ENCODE measurements at places on chromosomes 5 and 9.

- no peak for DNase-seq
Observed at GRCh38 chr9:115498303-115498702, 380.3 kb upstream of the TNC start.

DNA sequence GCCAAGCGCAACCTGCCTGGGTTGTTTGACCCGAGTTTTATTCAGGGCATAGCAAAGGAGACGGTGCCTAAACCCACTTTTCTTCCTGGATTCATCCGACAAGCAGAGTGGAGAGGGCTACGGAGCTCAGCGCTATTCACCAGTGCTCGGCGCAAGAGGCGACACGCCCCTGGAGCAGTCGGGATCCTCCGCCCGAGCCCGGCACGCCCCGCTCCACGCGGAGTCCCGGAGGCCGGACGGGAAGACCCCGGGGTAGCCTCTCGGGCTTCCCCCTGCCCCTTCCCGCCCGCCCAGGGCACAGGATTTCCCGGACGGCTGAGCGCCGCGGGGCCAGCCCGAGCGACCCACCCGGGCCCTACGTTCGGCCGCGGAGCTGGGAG lies 427 bp downstream of the SERINC5 start:
- DNase-seq: no peak

GRCh38 chr9:29750062-29750461 lies 2176.8 kb upstream of the C9orf72 start:
- DNase-seq: no peak

DNA sequence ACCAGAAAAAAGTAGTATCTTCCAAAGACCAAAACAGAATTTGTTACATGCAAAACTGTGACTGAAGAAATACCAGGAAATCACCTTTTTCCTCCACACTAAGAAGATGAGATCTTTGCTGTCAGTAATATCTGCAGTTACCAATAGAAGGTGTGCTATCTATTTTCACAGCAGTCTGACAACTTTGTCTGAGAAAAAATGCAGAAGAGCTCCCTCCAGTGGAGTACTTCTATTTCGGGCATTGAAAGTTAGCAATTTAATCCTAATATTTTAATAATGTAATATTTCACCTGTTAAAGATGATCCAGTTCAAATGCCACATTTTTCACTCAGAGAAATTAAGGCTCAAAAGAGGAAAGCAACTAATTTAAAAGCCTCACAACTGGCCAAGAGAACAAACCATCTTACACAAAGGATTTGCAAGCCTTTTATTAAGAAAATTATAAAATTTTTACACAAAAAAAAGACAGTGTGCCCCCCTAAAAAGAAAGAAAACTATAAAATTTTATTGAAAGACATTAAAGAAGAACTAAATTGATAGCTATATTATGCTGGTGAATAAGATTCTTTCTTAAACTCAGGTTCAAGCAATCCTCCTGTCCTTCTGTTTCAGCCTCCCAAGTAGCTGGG lies 50.6 kb downstream of the DEPDC1B start:
- DNase-seq: no peak

GRCh38 chr5:56433039-56433617 lies 200.0 kb upstream of the ANKRD55 start:
- no peak for DNase-seq

DNA sequence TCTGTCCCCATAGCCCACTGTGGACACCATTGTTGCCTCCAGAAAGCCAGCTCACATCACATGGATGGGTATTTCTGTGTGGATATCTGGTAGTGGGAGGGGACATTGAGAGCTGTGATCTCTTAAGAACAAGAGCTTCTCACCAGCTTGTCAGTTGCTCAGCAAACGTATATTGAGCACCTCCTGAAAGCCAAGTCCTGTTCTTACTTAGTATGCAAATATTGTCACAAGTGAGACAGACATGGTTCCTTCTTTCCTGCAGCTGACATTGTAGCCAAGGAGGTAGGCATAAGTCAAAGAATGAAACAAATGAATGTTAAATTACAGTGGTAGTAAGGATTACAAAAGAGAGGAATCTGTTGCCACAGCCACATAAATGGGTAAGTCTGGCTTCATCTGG lies 3.8 kb downstream of the TCOF1 start:
- no peak for DNase-seq

DNA sequence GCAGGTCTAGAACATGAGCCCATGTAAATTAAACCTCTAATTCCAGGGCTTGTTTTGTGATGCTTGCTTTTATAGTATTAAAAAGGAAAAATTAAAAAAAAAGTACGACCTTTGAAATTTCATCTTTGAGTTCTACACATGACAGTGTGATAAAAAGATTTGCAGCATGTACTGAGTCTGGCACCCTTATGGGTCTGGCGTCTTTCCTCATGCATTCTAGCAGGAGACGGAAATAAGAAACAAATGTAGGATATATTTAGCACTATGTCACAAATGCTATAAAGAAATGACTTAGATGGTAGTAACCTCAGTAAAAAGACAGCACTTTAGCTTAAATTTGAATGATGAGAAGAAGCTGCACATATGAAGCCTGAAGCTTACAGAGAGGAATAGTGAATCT lies 1474.3 kb upstream of the CDH6 start:
- DNase-seq: no peak

GRCh38 chr9:82554381-82554780 lies 508.6 kb downstream of the RASEF start:
- DNase-seq: no peak

DNA sequence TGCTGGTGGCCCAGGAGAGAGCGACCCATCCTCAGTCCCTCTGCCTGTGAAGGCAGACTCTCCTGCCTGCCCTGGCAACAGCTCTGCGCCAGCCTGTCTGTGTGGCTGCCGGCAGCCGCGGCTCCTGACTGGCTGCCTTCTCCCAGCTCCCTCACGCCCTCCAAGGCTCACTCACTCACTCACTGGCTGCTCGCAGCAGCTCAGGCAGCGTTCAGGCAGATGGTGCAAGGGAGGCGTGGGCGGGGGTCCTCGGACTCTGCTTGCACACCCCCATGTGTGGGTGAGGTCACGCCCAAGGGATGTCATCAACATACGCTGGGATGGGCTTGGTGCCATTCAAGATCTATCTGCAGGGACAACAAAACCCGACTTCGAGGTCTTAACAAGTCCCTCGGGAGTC lies 66.7 kb downstream of the DAB2IP start:
- no peak for DNase-seq

DNA sequence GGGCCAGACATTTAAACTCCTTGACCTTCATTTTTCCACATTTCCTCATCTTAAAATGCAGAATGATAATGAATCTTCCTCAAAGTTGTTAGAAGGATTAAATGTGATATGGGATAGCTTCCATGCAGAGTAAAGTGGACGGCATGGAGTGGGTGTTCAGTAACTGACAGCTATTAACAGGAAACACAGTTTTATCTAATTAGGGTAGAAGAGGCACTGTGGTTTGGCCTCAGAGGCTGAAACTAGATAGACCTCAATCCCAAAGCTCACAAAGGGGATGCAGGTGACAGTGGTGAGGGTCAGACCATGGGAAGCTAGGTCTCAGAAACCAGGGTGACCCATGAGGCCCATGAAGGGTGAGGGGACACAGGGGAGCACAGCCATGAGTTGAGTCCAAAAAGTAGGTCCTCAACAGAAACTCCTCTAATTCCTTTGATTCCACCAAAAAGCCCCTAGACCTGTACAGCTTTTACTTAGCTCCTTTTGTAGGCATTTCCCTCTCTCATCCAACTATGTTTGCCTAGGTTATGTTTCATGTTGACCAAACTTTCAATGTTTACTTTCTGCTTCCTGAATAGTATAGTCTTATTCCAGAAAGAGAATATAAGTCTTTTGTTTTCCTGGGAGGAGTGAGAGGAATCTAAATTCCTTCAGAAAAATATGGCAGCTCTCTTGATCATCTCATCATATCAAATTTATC lies 27.9 kb upstream of the GLDC start:
- no peak for DNase-seq

DNA sequence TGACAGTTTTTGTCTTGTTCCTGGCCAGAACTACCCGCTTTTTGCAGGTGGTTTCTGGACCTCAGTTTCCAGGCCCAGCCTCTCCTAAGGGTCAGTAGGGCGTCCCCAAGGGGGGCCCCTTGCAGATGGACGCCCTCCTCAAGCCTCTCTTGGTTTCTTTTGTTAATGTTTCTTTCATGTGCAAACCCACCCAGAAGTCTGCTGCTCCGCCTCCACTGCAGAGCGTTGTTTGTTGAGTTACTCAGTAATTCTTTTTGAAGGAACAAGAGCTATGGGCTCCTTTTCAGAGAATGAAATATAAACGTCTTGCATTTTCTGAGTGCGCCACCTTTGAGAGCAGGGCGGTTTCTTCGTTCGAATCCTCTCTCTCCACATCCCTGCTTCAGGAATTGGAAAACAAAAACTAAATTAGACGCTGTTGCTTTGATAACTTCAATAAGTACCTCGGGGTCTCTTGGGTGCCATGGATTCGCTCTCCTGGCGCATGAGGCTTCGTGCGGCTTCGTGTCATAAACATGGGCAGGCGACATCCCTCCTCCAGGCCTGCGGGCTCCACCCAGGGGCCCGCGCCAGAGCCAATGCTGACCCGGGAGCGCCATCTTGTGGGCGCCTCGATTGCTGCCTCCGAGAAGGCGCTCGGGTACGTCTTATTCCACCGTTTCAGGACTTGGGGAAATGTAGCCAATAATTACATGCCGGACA lies 38.3 kb upstream of the CKMT2 start:
- DNase-seq: peak; percentile 49

GRCh38 chr9:14660721-14661120 lies 32.5 kb downstream of the ZDHHC21 start:
- no peak for DNase-seq

- DNase-seq: peak; percentile 88
Observed at GRCh38 chr9:128892221-128892921, 10.4 kb downstream of the LRRC8A start.

DNA sequence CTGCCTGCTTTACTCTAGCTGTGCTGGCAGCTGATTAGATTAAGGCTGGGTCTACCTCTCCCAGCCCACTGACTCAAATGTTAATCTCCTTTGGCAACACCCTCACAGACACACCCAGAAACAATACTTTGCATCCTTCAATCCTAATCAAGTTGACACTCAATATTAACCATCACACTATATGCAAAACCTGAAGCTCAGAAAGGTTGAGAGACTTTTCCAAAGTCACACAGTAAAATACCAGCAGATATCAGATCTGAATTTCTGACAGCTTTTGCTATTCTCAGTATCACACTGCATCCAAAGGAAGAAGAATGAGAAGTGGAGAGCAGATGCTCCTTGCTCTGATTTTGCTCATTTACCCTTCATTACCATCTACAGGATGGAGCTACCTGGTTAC lies 114.9 kb upstream of the RANBP3L start:
- no peak for DNase-seq

GRCh38 chr5:72661405-72661804 lies 154.2 kb upstream of the ZNF366 start:
- DNase-seq: no peak

- peak; percentile 6 for DNase-seq
Observed at GRCh38 chr9:104386425-104387069, 117.5 kb upstream of the OR13F1 start.

DNA sequence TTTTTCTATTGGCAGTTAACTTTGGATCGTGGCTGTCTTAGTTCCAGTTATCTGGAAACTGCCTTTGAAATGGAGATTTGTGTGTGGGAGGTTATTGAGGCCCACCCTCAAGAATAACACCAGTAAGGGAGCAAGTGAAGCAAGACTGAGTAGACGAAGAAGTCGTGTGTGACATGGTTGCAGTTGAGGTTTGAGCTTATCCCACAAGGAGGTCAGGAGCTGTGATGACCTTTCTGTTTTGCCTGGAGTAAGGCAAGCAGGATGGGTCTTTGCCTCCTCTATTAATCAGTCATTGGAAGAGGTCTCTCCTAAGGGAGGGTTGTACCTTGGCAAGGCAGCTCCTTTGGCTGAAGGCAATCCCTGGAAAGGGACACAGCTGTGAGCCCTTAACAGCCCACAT lies 49.6 kb upstream of the CTXN3 start:
- no peak for DNase-seq

DNA sequence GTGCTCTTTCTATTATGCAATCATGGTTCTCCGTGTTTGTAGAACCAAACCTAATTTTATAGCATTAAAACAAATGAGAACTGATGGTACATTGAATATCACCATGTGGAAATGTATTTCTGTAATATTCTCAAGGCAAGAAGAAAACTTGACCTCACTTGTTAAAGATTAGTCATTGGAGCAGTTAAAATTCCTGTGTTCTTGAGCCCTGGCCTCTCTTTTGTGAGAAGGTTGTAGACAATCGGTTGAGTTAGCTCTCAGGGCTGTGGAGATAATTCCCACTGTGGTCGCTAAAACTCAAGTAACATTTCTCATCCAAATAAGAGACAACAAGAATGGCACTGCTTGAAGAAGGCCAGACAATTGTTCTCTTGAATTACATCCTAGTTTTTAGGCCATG lies 216.0 kb upstream of the KLF4 start:
- DNase-seq: no peak

- no peak for DNase-seq
Observed at GRCh38 chr5:132499440-132500243, 9.1 kb upstream of the IRF1 start.

DNA sequence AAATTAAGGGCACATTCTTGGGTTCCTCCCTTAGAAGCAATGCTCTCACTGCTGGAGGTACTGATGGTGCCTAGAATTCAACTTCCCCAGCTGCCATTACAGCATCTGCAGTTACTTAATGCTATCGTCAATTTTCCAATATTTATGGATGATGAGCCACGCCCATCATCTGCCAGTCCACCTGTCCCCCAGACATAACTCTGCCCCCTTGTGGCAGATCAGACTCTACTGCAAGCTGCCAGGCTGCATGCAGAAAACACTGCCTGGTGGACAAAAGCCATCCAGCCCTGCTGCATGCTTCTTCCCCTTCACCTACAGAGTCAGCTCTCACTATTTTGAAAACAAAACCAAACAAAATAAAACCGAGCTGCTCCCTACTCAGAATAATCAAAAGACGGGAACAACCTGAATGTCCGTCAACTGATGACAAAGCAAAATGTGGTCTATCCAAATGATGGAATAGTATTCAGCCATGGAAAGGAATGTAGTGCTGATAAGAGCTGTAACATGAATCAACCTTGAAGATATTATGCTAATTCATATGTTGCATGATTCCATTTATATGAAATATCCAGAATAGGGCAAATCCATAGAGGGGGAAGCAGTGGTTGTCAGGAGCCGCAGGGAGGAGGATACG lies 66.4 kb downstream of the RETREG1 start:
- DNase-seq: no peak

GRCh38 chr5:139419226-139420192 lies 15.6 kb upstream of the SPATA24 start:
- no peak for DNase-seq

- DNase-seq: no peak
Observed at GRCh38 chr5:103273952-103274351, 15.4 kb downstream of the MACIR start.

- DNase-seq: no peak
Observed at GRCh38 chr5:6583049-6583880, 49.6 kb downstream of the NSUN2 start.

Data from GM04504 (cell line).